NT2/D1 (cell line): ENCODE measurements at places on chromosomes 2 and 18.
A peak's percentile ranks its signal among the peaks of the same experiment; 100 is the strongest.

- DNase-seq, result no peak
Observed at GRCh38 chr2:128315829-128316776, 2.6 kb downstream of the HS6ST1 start.

DNA sequence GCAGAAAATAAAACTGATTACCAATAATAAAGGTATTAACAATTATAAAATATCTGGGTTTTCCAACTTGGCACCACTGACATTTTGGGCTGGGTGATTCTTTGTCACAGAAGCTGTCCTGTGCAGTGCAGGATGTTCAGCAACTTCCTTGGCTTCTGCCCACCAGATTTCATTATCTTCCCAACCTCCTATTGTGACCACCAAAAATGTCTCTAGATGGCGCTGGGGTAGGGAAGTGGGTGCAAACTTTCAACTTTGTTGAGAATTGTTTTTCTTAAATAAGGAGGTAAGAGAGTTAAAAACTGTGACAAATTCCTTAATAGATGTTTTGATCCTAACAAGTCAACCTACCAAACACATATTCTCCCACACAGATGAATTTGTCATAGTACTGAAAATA is 90.1 kb downstream of the GAREM1 start:
- DNase-seq, result no peak

- no peak for DNase-seq
Observed at GRCh38 chr18:11885278-11885947, 22.7 kb downstream of the MPPE1 start.

GRCh38 chr18:44536046-44536445 is 144.6 kb upstream of the SETBP1 start:
- no peak for DNase-seq

DNA sequence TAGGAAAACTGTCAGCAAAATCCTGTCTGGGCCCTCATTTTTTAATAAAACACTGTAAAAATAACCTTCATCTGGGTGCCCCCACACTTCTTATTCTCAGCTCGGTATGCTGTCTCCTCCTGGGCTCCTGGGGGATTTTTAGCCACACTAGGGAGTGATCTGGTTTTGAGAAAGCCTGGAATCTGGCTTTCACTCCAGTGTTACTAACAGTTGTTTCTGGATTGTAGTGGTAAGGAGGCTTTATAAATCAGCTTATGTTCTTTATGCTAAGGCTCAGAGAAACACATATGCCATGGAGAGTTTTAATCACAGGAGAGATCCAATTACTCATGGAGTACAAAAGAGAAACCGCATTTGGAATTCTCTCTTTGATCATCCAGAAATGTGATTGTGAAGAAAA is 744.3 kb upstream of the SOX11 start:
- DNase-seq, result no peak

- DNase-seq, result no peak
Observed at GRCh38 chr2:535222-535621, 142.0 kb downstream of the TMEM18 start.

DNA sequence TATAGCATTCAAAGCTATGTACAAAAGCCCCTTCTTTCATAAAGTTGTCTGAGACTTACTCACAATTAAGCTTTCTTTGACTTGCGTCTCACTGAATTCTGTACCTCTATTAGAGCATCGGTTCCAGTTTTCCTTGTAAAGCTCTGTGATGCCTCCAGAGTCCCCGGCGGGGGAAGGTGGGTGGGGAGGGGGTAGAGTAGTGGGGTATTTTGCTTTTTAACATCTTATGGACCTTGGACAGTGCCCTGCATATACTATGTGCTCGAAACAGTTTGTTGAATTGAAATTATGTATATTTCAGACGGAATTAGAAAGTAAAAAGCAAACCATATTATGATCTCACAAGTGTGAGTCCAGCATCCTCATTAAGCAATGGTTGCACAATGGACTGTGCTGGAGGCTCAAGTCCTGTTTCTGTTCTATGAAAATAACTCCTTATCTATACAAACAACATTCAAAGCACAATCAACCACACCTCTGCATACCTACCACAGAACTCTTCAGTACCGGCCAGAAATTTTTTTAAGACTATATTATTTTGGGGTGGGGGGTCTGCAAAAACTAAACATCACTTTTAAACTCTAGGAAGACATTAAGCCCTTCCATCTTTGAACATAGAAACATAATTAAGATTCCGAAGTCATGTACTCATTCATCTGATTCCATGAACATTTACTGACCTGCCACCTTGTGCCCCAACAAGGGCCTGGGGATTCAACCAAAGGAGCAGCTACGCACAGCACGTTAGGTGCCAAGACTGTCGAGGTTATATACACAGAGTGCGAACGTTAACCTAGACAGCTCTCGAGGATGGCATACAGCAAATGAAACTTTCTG is 908 bp downstream of the STAT1 start:
- no peak for DNase-seq

- DNase-seq, result no peak
Observed at GRCh38 chr18:63152096-63152495, 167.5 kb downstream of the BCL2 start.

- DNase-seq, result no peak
Observed at GRCh38 chr2:48249631-48250473, 280.1 kb upstream of the STON1 start.

DNA sequence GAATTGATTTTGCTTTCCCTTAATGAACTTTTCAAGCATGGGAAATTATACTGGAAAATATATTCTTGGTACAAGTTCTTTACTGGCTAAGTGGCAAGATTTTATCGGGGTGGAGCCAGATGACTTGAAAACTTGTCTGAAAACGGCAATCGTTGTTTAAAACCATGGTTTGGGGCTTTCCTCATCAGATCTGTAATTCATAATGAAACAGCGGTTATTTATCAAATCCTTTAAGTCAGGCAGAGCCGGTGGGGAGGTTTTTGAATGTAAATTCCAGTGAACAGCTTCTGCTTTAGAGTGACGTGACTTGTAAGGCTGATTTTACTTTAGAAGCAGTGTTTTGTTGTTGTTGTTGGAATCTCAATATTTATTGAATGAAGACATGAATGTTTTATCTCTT is 2.6 kb downstream of the SEC11C start:
- no peak for DNase-seq

GRCh38 chr2:109343460-109343859 is 214.5 kb downstream of the SH3RF3 start:
- no peak for DNase-seq

DNA sequence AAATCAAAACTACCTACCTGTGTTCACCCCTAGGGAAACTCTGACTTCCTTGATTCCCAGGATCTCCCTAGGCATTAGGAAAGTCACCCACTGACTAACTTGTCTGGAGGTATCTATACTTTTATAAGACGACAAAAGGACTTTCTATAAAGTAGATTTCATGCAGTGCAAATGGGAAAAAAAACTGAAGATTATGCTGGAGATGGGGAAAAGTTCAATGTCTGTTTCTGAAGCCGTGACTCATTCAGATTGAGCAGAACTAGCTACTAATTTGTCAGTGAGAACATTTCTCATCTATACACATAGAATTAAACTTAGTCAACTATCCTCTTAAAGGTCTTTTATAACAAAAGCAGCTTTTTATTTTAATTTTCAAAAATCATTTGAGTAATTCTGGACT is 6.0 kb downstream of the SEPTIN10 start:
- DNase-seq, result no peak

DNA sequence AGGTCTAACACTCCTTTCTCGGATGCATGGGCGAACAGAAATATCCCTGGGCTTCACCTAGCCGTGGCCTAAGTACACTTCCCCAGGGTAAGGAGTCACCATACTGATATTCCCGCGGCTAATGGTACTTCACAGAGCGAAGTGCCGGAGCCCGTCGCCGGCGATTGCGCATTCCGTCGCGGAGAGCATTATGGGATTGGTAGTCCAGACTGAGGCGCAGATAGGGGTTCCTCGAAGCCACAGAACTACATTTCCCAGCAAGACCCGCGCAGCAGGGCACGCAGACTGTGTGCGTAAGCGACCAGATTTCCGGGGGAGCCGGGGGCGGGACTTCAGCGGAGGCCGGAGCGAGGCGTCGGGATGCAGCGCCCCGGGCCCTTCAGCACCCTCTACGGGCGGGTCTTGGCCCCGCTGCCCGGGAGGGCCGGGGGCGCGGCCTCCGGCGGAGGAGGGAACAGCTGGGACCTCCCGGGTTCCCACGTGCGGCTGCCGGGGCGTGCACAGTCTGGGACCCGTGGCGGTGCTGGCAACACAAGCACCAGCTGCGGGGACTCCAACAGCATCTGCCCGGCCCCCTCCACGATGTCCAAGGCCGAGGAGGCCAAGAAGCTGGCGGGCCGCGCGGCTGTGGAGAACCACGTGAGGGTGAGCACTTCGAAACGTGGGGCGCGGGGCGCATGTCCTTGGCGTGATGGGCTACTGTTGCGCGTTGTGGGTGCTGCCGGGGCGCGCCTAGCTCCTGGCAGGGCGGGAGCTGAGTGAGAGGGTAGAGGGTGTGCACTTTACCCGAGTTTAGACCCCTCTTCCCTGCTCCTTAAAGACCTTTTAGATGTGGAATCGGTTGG is at the start of gene RPIA:
RPIA (plus strand) TSS at position 335 of the 845 bp plus-strand sequence; CDS start at position 361, 26 bp downstream.
- peak; percentile 98 for DNase-seq

GRCh38 chr2:209091056-209091455 is 332.8 kb upstream of the MAP2 start:
- no peak for DNase-seq

GRCh38 chr2:66343259-66343658 is 91.7 kb upstream of the MEIS1 start:
- no peak for DNase-seq

DNA sequence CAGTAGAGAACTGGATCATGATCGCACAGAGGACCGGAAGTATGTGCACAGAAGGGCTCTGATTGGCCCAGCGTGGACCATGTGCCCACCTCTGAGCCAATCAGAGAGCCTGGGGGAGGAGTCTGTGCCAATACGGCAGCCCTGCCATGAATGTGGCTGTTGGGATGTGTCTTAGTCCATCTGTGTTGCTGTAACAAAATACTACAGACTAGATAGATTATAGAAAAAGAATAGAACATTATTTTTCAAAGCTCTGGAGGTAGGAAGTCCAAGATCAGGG is 132.0 kb downstream of the NDUFA10 start:
- no peak for DNase-seq

DNA sequence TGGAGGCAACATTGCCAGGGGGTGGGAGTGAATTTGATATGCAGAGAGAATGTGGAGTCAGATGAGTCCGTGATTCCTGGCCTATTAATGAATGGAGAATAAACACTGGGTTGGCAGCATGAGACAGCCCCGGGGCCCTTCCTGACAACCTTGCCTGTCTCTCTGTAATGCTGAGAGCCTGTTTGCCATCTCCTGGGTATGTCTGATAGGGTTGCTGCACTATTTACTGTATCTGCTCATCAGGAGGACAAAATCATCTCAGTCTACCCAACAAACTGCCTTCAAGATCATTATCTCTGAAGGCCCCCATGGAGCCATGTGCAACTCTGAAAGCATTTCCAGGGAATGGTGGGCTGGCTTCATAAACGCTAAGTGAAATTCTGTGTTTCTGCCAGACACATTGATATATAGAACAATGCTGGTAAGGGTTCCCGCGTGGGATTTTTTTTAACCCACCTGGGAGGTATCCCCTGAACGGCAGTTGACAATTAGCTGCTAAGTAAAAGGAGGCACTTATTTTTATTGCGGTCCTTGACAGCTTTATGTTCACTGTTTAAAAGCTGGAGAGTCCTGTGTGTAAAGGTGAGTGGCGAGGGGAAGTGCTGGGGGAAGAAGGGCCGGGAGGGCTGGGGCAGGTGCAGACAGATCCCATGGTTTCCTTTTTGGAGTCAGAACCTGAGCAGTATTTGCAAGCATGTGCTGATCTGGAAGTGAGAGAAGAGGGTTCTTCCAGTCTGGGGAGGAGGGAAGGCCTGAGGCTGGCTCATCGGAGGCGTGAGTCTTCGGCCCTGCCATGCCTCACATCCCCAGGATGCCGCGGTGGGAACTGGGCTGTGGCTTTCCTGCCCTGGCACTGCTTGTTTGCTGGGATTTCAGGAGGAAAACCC is 64.8 kb downstream of the ARHGAP25 start:
- no peak for DNase-seq

- no peak for DNase-seq
Observed at GRCh38 chr2:171835386-171835785, 58.7 kb downstream of the SLC25A12 start.

GRCh38 chr2:135745545-135745944 is 3.9 kb downstream of the UBXN4 start:
- no peak for DNase-seq

DNA sequence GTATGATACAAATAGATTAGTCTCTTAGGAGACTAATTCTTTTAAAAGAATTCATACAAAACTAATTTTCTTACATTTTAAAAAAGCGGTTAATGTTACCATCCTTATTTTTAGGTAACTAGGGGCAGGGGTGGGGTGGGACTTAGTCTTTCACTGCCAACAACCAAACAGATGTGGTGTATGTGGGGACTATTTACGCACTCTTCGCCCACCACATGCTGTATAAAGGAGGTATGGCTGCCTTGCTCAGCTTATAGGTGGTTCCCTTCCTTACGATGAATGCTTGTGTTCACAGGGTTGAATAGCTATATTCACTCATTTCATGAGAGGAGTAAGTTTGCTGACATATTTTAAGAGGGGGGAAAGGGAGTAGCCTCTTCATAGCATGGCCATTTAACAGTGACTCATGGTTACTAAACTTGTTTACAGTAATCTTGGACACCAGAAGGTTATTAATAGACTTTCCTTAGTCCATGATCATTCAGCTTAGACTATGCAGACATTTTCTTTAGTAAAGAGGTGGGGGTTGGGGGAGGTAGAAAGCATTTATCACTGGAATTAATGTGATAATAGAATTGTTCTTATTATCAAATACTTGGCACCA is 61.8 kb downstream of the CAB39 start:
- no peak for DNase-seq

- no peak for DNase-seq
Observed at GRCh38 chr18:34913837-34914661, 127.2 kb upstream of the MAPRE2 start.

DNA sequence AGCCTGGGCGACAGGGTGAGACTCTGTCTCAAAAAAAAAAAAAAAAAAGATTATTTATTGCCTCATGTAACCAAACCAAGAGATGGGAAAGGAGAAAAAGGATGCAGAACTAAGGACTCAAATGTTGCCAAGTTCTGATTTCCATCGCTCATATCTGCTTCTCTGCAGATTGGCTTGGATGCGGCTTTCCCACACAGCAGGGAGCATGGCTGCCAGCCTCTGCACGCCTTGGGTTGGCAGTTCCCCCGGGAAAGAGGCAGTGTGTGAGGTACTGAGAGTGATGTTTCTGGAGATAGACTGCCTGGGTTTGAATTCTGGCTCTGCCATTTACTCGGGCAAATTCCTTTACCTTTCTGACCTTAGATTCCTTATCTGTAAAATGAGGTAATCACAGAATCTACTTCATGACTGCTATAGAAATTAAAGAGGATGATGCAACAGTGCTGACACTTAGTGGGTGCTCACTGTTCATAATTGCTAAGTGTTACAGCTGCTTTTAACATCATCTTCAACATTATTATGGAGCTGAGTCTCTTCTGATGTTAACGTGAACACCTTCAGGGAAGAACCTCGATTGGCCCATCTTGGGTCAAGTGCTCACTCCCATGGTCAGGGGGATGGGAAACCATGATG is 68.8 kb downstream of the ACAA2 start:
- DNase-seq, result no peak
